ENCODE measurements at places on chromosomes 3 and 15.

DNA sequence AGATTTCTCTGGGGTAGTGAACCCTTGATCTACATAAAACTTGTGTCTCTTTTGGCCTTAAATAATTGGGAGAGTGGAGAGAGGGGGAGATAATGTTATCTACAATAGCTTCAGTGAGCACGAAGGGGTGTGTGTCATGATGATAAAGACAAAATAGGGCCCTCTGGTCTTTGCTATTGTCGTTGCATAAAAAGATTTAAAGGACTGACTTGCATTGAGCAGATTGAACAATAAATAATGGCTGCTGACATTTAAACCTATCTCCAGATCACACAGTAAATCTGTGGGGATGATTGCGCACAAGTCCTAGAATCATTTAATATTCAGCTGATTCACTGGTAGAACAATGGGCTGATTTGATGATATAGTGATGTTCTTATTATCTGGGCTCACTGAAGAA is 71.3 kb upstream of the GAP43 start:
- DNase-seq: no peak

- no peak for DNase-seq
These were observed 103.4 kb upstream of the CGNL1 start for GRCh38 chr15:57272771-57273357.

- peak; percentile 97 for DNase-seq
These were observed 28.8 kb downstream of the KNG1 start for GRCh38 chr3:186746008-186746407.

DNA sequence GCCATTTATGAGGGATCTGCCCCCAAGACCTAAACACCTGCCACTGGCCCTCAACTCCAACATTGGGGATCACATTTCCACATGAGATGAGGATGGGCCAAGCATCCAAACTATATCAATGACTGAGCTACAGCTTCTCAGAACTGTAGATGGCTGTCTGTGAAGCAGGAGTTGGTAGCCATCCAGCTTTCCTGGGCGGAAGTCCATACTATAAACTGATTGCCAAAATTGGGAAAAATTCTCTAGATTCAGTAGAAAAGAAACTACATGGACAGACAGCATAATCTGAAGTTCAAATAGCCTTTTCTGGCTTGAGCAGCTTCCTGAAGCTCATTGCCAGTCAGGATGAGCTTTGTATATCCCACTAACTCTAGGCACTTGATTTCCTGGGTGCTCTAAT is 214.7 kb upstream of the ZBTB20 start:
- DNase-seq: no peak

- DNase-seq: no peak
These were observed 111.2 kb upstream of the RGMA start for GRCh38 chr15:93200081-93200836.

Measured in MV-4-11 (cell line).